ENCODE measurements at places on chromosomes 6 and 20.

- DNase-seq, result peak; percentile 5
Measured at GRCh38 chr6:151352410-151353396, 38.7 kb downstream of the ZBTB2 start.

DNA sequence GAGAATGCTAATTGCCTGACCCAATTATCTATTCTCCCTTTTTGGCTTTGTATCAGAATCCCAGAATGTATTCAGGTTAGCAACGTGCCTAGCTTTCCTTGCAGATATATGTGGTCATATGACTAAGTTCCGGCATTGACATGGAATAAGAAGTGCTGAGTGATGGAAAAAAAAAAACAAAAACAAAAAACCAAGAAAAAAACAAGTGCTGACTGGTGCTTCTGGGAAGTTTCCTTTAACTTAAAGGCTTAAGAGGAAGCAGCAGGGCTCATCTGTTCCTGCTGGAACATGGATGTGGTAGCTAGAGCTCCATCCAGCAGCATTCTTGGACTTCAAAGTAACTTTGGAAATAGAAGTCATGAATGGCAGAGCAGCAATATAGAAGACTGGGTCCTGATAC, 10.4 kb upstream of the RPF2 start:
- no peak for DNase-seq

DNA sequence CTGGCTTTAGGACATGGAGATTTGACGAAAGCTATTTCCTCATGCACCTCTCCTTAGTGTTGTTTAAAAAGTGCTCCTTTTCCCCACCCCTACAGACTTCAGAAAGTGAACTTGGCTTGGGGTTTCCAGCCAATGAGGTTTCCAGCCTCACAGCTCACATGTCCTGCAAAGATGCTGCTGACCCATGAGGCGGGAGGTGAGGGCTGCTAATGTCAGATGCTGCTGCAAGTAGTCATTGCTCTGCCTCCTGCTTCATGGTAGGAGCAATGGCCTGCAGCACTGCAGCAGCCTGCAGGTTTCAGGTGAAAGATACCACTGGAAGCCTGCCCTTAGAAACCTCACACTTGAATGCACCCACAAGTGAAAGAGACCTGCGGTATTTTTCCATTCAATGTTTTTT, 112.8 kb downstream of the LAMP5 start:
- DNase-seq, result no peak

- DNase-seq, result no peak
Measured at GRCh38 chr6:124002377-124003081, 198.9 kb downstream of the NKAIN2 start.

- no peak for DNase-seq
Measured at GRCh38 chr6:55652429-55652828, 73.4 kb upstream of the HMGCLL1 start.

- no peak for DNase-seq
Measured at GRCh38 chr20:4957939-4958362, 43.4 kb downstream of the SLC23A2 start.

GRCh38 chr6:10425975-10426780, 11.3 kb upstream of the TFAP2A start:
- DNase-seq, result no peak

- no peak for DNase-seq
Measured at GRCh38 chr20:43460172-43460829, 2.6 kb downstream of the SRSF6 start.

GRCh38 chr6:89655122-89655521, 16.6 kb upstream of the LYRM2 start:
- DNase-seq, result no peak

DNA sequence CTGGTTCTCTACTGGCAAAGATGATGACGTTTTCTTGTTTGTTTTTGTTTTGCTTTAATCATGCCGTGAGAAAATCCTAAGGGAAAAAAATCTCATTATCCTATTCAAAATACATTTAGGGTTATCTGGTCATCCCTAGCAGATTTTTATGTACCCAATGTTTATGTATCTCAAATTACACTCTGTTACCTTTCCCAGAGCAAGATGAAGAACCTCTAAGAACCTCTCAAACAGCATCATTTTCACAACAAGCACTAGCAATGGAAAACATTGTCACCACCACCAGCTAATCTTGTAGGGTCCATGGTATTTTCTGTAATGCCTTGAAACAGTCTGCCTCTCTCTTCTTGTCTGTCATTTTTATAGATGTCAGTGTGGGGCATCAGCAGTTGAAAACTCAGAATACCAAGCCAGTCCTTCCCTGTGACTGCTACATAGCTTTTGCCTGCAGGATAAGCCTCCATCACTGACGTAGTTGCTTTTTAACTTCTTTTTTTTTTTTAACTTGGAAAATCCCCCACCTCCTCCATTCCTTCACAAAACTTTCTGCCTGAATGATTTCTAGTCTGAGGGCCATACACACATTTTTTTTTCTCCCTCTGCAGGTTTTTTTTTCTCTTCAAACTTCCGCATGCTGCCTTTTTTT, 2.4 kb upstream of the SNAP25 start:
- DNase-seq, result no peak

- DNase-seq, result peak; percentile 83
Measured at GRCh38 chr20:50237349-50237748, 46.7 kb downstream of the CEBPB start.

GRCh38 chr6:169092375-169092774, 161.3 kb downstream of the THBS2 start:
- no peak for DNase-seq

GRCh38 chr20:19304886-19305415, 92.5 kb downstream of the SLC24A3 start:
- DNase-seq, result peak; percentile 70

DNA sequence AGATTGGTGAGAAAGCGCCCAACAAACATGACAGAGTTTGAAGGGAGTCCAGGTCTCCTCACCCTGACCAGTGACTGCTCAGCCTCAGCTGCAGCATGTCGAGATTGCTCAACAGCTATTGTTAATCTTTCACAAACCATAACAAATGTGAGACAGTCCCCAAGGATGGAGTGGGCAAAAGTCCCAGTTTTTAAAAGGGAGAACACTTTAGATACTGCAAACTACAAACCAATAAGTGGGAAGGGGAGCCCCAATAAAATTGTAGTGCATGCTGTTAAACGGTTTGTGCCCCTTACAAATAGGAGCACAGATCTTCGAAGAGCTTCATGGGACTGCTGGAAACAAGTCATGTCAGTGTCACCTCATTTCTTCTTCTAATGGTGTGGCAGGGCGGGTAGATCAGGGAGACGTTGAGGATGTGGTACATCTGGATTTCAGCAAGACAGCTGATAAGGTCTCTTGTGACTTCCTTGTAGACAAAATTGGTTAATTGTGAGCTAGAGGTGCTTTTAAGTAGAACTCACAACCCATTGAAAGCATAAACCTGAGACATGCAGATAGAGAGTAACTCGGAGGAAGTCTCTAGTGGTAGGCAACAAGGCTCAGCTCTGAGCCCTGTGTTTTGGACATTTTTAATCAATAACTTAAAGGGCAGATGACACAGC, 134.0 kb upstream of the ARMC2 start:
- no peak for DNase-seq

DNA sequence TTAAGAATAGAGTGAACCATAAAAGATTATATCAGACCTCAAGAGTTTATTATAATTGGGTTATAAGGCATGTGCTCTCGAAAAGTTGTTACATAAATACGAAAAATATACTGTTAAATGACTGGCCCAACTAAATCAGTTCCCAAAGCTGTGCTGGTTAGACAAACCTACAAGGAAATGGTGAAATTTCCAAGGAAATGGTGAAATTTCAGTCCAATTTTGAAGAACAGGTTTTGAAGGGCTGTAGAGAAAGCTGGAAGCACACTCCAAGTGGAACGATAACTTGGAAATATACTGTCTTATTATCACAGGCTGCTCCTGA, 400 bp upstream of the TRMT11 start:
- no peak for DNase-seq

- peak; percentile 23 for DNase-seq
Measured at GRCh38 chr20:10631126-10631525, 42.7 kb downstream of the JAG1 start.

DNA sequence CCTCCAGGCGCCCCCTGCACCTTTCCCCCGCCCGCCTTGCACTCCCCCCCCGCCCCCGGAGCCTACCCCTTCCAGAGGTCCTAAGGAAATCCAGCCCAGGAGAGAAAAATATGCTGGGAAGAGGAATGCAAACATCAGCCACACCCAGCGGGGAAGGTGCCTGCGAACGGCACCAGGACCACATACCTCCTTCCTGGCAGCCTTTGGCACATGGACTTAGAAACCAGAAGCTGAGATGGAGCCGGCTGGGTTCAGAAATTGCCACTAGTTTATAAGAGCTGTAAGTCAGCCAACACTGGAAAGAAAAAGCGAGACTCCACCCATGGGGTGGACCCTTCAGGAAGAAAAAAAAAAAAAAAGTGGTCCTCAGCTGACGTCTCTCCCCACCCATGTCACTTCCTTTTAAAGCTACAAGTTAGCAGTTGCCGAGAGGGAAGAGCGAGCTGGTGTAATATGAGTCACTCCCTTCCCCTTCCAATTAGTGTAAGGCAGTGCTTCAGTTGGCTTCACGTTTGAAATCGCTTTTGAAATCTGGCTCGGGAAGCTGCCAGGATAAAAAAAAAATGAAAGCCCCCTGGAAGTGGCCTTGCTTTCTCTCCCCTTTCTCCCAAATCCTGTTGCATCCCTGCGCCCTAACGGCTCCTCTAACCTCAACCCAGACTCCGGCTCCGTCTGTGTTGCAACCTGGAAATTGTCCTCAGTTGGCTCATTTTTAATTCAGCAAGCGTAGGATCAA, at the start of gene AGPAT4:
AGPAT4 (minus strand) TSS at position 310 of the 736 bp plus-strand sequence. CDS start 41,848 bp downstream, outside the sequence.
- DNase-seq, result peak; percentile 97

- DNase-seq, result no peak
Measured at GRCh38 chr6:169208011-169208410, 45.6 kb downstream of the THBS2 start.

GRCh38 chr6:134343066-134343465, 25.2 kb upstream of the SGK1 start:
- DNase-seq, result no peak

DNA sequence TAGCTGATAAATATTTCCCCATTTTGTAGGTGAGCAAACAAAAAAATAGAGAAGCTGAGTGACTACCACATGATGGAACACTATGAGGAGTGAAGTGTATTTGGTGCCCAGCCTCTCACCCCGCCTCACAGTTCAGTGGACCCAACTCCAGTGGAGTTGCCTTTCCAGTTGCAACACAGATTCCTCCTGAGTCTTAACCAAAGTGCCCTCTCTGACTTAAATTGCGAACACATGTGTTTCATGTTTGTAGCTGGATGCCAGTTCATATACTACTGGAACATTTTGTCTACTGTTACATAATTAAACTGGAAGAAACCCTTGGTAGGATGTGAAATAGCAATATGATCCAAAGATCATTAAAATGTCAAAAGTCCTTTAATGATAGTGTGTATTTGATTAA, 448.9 kb downstream of the COL12A1 start:
- DNase-seq, result no peak

DNA sequence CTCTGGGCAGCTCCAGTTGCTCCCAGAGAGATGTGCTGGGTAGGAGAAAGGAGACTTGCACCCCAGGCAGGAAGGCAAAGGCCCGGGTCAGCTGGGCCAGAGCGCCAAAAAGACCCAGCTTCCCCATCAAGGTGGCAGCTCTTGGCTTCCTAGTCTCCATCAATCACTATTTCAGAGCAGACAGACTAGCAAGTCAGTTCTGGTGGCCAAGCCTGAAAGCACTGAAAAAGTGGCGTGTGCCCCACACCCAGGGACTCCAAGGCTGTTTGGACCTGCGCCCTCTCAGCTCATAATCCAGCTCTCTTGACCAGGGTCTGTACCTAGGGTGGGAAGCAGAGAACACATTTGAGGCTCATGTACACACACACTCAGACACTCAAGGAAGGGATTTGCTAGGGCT, 3.7 kb downstream of the MAFB start:
- DNase-seq, result no peak

DNA sequence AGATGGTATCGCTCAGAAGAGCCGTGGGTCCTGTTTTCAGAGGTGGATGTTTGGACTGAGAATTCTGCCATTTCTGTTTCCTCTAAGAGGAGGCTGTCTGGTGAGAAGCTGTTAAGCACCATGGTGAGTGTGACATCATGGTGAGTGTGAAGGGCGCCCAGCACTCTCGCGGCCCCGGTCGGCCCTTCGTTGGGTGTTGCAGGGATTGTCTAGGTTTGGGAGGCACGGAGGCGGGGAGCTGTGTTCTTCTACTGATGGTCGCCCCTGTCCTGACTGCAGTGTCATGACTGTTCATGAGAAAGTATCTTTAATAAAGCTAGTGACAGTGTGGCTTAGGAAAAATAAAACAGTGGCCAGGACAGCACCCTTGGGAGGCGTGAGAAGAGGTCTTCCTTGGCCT, 70.4 kb downstream of the NOL4L start:
- no peak for DNase-seq

All from inflammatory macrophage treated with lipopolysaccharide for 4 hours (primary cell).